CD4-positive, alpha-beta T cell treated with Interleukin-10 for 1 hour (primary cell): ENCODE measurements at places on chromosomes 4 and X.

DNA sequence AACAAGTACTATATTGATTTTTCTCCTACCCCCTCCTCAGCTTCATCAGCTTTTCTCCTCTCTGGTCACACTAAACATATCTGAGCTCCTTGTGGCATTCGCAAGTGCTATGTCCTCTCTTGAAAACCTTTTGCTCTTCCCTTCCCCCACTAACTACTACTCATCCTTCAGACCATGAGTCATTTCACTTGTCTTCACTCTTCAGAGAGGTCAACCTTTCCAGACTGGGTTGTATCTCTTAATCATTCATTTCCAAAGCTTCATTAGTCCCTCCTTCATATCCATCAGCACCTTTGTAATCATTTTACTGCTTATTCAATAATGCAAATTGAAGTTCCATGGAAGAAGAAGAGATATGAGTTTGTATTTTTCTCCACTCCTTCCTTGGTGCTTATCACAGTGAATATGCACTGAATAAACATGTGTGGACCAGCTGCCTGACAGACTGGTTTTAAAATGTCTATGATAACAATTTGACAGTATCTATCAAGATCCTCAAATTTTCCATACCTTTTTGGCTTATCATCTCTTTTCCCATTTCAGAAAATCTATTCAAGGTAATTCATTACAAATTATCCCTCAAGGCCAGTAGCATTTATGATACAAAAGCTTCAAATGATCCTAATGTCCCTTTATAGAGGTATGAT is 28.4 kb downstream of the DDX60L start:
- no peak for DNase-seq

- DNase-seq = no peak
Observed at GRCh38 chr4:81120055-81120454, 89.5 kb downstream of the BMP3 start.

DNA sequence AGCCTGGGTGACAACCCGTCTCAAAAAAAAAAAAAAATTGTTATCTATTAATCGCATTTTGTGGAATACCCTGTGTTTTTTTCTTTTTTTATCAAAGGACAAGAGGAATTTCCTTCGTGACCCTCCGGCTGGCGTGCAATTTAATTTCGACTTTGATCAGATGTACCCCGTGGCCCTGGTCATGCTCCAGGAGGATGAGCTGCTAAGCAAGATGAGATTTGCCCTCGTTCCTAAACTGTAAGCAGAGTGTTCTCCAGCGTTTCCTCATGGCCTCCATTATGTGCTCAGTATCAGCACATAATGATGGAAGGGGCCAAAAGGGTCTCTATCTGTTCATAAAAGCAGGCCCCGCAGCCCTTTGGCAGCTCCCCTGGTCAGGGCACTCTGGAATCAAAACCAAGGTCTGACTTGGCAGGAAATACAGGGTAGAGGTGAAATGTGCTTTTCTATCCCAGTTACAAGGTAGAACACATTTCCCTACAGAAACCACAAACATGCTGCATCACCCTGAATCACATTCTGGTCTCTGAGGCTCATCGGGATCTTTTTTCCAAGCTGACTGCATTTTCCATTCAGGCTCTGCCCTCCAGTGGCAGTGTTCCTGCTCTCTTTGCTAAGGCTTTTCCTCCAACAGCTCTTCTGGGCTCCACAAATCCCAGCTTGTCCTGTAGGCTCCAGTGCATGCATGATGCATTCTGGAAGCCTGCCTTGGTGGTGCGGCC is 24.4 kb downstream of the SYAP1 start:
- DNase-seq = no peak

GRCh38 chrX:43562372-43562771 is 93.7 kb upstream of the MAOA start:
- DNase-seq = no peak

GRCh38 chrX:105006996-105007395 is 213.5 kb downstream of the TEX13A start:
- no peak for DNase-seq

- peak; percentile 85 for DNase-seq
Observed at GRCh38 chrX:153947009-153947769, 2.7 kb upstream of the RENBP start.

DNA sequence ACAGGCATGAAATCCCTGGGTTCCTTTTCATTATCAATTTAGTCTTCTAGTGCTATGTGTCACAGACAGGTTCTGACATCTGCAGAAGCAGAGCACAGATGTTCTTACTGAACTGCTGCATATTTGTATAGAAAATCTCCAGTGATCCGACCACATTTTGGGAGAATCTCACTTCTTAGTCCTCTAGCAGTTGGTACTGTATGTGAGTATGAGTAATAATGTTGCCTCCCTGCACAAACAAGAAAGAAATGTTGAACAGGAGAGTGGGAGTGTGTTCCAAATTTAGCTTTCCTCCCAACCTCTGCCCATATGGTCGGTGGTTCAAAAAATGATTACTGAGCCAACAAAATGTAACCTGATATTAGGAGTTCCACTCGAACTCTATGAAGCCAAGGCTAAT is 165.3 kb upstream of the GPC4 start:
- no peak for DNase-seq

DNA sequence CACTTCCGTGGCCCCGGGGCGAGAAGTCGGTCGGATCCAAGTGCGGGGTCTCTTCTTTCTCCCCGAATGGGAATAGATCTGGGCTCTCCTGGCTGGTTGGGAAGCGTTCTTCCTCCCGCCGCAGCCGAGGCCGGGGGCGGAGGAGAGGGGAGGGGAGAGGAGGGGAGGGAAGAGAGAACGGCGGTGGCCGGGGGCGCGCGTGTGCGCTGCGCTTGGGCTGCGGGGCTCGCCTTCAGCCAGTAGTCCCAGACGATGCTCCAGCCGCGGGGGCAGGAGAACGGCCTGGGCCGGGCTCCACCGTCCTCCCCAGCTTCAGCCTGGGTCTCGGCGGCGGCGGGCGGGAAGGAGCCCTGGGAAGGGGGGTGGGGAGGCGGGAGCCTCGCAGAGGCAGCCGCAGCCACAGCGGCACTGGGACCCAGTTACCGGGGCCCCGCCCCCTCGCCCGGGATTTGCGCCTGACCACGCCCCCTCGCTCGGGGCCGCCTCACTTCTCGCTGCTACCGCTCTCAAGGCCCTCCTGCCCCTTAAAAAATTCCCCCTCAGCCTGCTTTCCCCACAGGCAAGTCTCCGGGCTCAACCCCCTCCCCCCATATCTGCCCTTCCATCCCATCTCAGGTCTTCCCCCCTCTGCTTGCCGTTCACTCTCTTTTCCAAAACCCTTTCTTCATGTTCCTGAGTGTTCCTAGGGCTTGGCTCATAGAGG is at the start of gene FGD1:
Gene FGD1, minus strand, starts transcription at position 421 of the 703 bp plus-strand sequence. CDS start 802 bp downstream, outside the sequence.
- DNase-seq = peak; percentile 38

DNA sequence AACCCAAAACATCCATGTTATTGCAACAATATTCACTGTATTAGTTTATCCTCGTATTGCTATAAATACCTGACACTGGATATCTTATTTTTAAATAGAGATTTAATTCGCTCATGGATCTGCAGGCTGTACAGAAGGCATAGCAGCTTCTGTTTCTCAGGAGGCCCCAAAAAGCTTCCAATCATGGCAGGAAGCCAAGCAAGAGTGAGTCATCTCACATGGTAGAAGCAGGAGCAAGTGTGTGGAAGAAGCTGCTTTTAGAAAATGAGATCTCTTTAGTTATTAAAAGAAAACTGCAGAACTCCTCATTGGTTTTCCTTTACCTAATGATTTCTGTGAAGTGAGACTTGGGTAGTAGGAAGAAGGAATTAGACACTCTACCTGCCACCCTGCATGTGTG is 16.4 kb downstream of the ZNF732 start:
- no peak for DNase-seq

- DNase-seq = peak; percentile 86
Observed at GRCh38 chr4:153127760-153128494, 76.3 kb upstream of the TRIM2 start.

DNA sequence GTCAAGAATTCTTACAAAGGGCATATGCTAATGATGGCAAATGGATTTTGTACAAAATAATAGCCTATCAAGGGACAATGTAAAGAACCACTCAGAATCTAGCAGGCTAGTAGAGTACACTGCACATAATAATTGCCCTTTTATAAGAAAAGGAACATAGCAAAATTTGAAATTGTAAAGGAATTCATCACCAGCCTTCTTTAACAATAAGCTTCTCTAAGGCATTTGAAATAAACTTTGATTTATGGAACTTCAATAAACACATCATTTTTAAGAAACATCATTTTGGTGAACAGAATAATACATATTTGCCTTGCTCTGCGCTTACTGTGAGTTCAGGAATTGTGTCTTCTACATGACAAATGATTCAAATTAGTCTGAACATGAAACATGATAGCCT is 9.7 kb upstream of the ATP10D start:
- DNase-seq = no peak

- DNase-seq = peak; percentile 47
Observed at GRCh38 chr4:155442267-155443105, 65.7 kb upstream of the MAP9 start.

GRCh38 chrX:38513112-38513742 is 48.1 kb upstream of the TSPAN7 start:
- DNase-seq = no peak

- DNase-seq = peak; percentile 33
Observed at GRCh38 chr4:26321373-26322221, 783 bp downstream of the RBPJ start.

- peak; percentile 54 for DNase-seq
Observed at GRCh38 chr4:88659055-88659889, 38.4 kb downstream of the NAP1L5 start.
